ENCODE measurements at places on chromosomes 3 and 15.

DNA sequence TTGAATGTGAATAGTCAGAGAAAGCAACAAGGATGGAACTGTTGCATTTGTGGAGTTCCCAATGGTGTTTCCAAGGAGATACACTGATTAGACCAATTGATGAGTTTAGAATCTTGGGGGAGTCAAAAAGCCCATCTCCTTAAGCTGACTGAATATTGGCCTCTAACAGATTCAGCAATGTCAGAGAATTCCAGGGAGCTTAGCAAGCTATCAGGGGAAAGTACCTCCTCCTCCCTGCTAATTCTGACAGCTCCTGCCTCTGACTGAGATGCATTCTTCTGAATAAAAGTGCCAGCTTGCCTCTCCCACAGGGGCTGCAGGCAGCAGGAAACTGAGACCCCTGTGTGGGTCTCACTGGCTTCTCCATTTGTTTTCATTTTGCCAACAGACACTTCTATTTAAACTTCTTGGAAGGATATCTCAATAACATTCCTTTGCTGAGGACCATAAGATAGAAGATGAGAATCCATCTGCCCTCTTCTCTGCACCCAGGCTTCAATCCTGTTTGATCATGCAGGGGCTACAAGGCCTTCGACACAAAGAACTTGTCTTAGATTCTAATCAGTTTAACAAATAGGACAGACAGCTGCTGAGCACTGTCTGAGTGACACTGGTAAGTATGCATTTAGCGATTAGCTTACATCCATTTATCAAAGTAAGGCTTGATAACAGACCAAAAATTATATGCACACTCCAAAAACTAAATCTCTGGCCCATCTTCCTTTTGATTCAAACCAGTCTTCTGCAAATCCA lies 1080.8 kb downstream of the TUSC7 start:
- DNase-seq: no peak

- DNase-seq: no peak
These were observed 59.2 kb downstream of the CDIN1 start for GRCh38 chr15:36638671-36639070.

- no peak for DNase-seq
These were observed 45.8 kb downstream of the ARHGAP31 start for GRCh38 chr3:119340014-119340413.

GRCh38 chr3:124540550-124541211 lies 189.6 kb upstream of the UMPS start:
- DNase-seq: no peak

DNA sequence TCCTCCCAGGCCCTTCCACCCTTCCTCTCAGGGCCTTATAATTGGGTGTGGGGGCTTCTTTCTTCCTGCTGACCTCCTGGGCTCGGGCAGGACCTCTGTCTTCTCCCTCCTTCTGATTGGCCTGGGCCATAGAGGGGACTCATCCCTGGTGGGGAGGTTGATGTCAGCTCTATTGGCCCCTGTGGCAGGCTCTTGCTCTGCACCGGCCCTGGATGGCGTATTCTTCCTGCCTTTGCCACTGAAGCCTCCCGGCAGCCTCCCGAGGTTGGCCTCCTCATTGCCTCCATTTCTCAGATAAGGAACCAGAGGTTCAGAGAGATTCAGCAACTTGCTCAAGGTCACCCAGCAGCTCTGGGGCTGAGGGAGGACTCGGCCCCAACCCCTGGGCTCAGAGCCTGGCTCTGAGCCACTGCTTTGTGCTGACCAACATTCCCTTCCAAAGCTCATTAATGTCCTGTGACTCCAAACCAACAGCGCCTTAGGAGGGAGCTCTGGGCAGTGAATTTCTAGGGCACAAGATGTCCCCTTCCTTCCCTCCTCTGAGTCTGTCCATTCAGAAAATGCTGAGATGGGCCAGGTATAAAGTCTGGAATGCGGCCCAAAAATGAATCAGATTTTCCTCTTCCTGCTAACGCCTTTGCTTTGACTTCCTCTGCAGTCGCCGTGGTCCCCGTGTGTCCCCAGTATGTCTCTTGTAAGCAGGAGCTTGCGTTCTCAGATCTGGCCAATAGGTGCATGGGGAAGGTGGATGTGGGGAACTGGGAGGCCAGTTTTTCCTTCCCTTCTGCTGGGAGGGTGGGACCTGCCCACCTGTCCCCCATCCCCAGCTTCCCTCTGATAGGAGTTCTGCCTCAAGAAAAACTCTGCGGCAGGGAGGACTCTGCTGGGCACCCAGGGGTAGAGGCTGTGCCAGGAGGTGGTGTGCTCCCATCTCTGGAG lies 74.2 kb downstream of the HMCES start:
- no peak for DNase-seq

DNA sequence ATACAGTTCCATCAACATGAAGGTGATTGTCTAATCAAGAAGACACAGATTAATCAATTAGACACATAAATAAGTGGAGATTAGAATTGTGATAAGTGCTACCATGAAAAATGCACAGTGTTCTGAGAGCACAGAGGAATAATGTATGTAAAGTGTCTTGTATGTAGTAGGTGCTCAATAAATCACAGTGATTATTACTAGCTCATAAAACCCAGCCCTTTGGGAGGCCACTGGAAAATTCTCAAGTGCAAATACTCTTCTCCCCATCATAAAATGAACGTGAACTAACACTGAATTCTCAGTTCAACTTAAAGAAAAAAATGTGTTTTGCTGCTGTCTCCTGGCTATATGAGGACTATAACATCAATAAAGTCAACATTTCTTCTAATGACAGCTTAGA lies 368.2 kb downstream of the FOXP1 start:
- DNase-seq: no peak

DNA sequence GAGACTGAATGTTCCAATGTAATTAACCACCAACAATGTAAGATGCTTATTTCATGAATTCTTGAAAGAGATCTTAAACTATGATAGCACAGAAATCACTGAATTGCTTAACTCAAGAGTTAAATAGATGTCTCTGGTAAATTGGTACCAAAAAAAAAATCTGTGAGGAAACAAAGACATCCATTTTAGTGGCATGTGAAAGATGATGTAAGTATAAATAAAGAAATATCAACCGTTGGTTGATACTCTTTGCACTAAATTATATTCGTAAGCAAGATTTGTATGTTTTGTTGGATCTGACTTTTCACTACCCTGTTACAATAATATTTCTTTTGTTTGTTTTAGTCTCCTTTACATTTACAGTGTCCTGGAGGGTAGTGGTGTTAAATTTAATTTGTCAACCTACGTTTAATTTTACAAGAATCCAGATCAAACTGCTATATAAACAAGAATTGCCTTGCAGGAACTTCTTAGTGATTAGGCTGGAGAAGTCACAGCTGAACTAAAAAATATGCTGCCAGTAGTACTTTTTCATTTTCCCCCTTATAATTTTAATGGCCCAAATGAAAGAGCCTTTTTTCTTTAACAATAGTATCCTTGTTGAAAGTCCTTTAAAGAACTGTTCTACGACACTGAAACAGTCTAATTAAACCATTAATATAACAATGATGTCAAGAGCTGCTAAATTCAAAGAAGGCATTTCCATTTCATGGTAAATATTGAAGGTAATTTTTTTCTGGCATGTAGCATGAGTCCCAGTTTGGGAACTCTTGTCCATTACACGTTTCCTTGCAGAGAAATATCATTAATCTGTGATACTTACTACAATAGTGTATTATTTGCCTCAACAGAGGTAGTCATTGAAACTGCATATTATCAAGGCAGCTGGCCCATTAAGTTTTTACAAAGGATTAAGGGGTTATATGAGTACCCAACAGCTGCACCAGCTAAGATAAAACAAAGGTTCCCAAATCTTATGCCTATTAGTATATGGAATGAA lies 109.6 kb upstream of the PHLDB2 start:
- no peak for DNase-seq
